ENCODE measurements at places on chromosomes 1 and 21.

DNA sequence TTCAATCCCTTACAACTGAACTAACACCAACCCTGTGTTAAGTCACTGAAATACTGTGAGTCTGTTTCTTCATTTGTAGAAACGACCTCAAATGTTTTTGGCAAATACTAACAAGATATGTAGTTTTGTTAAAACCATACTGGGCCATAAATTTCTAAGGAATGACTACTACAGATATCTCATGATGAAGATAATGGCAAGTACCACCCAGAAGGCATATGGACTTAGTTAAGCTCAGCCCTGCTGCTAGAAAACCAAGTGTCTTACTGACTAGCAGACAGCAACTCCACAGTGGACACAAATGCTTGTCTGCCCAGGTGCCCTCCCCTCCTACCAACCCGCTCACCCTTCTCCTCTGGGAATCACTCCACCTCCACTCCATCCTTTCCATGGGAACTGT, 44.5 kb upstream of the BMP8B start:
- DNase-seq, result no peak

DNA sequence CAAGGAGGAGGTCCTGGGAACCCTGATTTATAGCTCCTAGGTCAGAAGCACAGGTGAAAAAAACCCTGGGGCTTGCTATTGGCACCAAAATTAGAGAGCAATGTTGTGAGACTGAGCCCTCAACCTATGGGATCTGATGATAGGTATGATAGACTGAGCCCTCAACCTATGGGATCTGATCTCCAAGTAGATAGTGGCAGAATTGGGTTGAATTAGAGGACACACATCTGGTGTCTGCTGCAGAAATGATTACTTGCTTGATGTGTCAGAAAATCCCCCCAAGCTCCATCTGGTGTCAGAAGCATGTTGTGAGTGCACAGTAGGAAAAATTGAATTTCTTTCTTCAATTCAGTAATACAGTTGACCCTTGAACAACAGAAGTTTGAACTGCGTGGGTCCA, 62.4 kb downstream of the MAP3K21 start:
- no peak for DNase-seq

- DNase-seq, result no peak
These were observed 1.5 kb downstream of the ERI3 start for GRCh38 chr1:44353604-44354003.

GRCh38 chr21:41091616-41092015, 76.3 kb upstream of the BACE2 start:
- DNase-seq, result no peak

- DNase-seq, result no peak
These were observed 49.5 kb upstream of the TENT5C start for GRCh38 chr1:117556341-117556740.

GRCh38 chr1:66405061-66405460, 128.9 kb upstream of the SGIP1 start:
- DNase-seq, result no peak

- DNase-seq, result no peak
These were observed 93.8 kb upstream of the CCDC190 start for GRCh38 chr1:162954824-162955223.

DNA sequence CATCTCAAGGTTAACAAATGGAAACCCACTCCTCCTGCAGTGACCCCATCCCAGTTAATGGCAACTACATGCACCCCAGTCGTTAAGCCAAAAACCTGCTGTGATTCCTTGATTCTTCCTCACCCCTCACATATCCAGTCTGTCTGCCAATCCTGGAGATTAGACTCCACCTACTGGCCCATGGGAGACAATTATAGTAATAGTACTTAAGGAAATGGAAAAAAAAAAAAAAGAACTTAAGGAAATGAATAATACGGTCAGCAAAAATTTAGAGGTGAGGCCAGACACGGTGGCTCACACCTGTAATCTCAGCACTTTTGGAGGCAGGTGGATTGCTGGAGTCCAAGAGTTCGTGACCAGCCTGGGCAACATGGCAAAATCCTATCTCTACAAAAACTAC, 7.0 kb downstream of the NOL9 start:
- DNase-seq, result no peak

- DNase-seq, result peak; percentile 96
These were observed 5.7 kb downstream of the ARHGEF19 start for GRCh38 chr1:16206547-16207317.

DNA sequence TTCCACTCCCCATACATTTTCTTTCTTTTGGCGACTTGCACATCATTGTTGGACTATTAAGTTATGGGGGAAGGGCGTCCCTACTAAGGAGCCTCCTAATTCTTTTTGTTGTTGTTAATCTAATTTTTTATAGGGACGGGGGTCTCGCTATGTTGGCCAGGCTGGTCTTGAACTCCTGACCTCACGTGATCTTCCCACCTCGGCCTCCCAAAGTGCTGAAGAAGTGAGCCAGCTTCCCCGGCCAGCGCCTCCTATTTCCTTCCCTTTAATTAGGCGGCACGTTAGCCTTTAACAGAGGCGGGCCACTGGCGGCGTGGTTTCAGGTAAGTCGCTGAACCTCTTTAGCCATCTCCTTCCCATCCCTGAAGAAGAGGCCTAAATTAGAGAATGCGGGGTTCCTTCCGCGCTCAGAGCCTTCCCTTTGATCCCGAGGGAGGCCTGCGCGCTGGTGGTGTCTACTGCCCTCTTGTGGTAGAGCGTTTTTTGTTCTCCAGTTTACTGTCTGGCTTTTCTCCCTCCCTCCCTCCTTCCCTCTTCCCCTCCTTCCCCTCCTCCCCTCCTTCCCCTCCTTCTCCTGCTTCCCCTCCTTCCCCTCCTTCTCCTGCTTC, 38.1 kb downstream of the TNFRSF9 start:
- peak; percentile 70 for DNase-seq

DNA sequence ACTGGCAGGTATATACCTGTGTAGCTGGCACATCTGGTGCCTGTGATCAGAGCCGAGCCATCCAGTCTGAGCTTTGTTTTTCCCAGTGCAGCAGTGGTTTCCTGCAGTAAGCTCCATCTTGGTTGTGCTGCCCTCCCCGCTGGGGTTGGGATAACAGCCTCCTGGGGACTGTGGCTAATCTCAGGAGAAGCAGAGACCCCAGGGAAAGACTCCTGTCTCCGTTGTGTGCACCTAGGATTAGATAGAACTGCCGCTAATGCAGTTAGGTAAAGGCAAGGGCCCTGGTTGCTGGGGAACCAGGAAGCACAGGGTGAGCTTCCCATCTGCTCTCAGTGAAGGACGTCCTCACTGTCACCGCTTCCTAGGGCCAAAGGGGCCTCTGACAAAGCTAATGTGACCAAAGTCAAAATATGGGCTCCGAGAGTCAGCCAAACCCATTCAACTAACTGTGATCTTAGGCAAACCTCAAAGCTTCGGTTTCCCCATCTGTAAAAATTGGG, 20.0 kb downstream of the ROR1 start:
- DNase-seq, result no peak

GRCh38 chr1:41444246-41444645, 40.2 kb downstream of the EDN2 start:
- DNase-seq, result no peak

GRCh38 chr1:214573386-214574318, 22.2 kb upstream of the PTPN14 start:
- no peak for DNase-seq

DNA sequence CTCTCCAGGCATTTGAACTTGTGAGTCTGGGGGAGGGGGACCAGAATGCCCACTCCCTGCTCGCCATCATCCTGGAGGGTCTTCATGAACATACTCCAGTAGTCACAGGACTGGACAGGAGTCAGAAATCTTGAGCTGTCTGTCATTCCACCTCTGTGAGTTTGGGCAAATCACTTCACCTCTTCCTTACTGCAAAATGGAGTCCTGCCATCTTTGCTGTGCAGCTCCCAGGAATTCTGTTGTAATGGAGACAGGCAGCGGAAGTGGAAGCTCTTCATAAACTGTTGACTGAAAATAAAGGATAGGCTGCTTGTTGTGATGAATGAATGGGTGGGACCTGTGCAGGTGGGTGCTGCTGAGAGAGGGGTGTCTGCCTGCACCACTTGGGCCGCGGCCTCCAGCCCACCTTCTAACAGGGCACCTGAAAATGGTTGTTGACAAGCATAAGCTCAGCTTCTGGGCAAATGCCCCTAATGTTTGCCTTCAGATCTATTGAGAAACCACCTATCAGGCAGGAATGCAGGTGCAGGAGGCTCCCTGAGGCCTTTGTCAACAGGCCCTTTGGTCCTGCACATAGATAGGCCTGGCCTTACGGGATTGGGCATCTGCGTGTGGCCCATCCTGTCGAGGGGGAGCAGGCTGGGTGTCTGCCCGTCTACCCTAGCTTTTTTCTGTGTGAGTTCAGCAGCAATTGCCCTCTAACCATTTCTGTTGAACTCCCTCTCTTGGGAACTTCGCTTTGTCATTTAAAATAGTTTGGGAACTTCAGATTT, 321.0 kb downstream of the RPS6KC1 start:
- no peak for DNase-seq

GRCh38 chr21:38476385-38476784, 21.9 kb downstream of the ERG start:
- no peak for DNase-seq

- no peak for DNase-seq
These were observed 516.6 kb downstream of the KIF26B start for GRCh38 chr1:245671349-245671748.

GRCh38 chr1:89022167-89022959, at the start of gene GBP3:
Gene GBP3 (minus strand): TSS chr1:89022866. CDS start chr1:89020721, 2,145 bp downstream.
- DNase-seq, result no peak

- DNase-seq, result no peak
These were observed 75.7 kb downstream of the ENAH start for GRCh38 chr1:225577241-225577640.

Measured in activated T-cell treated with anti-CD3 and anti-CD28 coated beads, Interleukin-2, amount 50 U/mL, for 72 hours (primary cell).